ENCODE measurements at places on chromosomes 1 and 21.

- ATAC-seq: peak; percentile 82
Measured at GRCh38 chr1:77888081-77888780, at the start of gene NEXN. NEXN (plus strand) TSS chr1:77888624; CDS start chr1:77916107, 27,483 bp downstream.

- no peak for ATAC-seq
Measured at GRCh38 chr1:11492235-11492634, 13.3 kb downstream of the DISP3 start.

GRCh38 chr1:108785264-108785663 lies 38.8 kb downstream of the STXBP3 start:
- no peak for ATAC-seq

GRCh38 chr1:94350350-94350924 lies 67.8 kb upstream of the ABCD3 start:
- no peak for ATAC-seq

DNA sequence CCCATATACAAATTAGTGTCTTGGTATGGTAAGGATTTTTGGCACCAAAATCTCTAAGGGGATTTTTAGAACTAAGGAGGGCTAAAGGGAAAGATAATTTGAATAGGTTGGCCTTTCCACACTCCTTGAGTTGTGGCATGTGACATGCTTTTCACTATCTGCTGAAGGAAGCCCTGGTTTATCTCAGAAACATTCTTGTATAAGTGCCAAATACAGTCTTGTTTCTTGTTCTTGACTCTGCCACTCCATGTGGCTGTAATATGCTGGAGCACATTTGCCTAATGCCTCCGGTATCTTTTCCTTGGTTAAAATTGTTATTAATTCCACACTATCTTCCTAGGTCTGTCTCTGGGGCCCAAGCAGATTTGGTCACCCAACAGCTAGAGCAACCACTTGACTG lies 457.0 kb downstream of the USP25 start:
- no peak for ATAC-seq

DNA sequence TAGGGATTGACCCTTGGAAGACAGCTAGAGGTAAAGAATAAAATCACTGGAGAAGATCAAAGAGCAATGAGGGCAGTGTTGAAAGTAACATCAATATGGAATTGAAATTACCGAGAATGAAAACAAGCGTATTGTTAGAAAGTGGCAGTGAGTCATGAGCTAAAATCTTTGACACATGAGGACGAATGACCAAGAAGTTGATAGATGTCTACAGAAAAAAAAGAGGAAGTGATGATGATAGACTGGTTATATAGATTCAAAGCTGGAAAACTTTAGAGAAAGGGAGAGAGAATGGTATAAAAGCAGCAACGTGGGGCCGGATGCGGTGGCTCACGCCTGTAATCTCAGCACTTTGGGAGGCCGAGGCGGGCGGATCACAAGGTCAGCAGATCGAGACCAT lies 12.5 kb upstream of the DNM3 start:
- ATAC-seq: no peak

DNA sequence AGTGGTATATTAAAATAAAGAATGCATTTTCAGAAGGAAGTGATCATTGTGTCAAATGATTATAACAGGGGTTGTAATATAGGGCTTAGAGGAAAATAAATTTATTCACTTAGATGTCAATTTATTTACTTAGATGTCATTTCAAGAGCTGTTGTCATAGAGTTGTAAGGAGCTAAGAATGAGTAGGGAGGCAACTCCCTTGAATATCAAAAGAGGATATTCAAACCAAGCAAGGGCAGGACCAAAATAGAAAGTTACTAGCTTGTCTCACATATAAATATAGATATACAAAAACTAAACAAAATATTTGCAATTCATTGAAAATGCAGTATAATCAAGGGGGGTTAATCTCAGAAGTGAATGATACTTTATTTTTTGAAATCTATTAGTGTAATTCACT lies 16.0 kb upstream of the RASAL2 start:
- ATAC-seq: no peak

GRCh38 chr1:50295566-50295965 lies 127.7 kb downstream of the DMRTA2 start:
- no peak for ATAC-seq

DNA sequence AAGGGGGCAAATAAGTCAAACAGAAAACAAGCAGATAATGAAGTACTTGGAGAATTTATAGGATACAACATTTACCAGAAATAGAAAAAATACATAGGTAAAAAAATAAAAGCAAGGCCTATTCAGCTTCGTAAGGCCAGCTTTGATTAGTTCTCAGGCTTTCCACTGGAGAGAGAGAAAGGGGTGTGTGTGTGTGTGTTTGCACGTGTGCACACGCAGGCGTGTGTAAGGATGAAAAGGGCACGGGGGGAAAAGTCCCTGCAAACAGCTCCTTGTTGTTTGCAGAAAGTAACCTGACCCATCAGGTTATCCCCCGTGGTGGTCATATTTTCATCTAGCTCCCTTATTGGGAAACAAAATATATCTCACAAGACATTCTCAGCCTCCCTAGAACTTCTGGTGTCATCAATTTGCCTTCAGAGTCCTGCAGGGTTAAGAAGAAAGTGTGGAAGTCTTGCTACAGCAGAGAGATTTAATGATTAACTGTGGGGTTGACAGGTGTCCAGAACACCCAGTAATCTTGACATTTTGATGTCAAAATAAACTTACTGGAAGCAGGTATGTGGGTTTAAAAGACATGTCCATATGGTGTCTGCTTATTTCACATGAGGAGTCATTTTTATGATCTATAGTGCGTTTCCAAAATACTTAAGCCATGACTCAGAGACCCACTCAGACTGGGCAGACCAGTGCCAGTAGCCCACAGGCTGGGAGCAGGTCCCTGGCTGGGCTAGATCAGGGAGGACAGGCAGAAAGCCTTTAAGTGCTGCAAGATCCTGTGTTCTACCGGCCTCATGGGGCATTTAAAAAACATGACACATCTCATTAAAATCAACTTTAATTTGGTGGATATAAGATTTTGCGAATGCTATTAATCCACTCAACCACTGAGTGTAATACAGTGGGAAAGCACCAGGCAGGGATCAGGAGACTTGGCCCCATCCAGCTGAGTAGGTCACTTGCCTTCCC lies 487.6 kb upstream of the CAMK1G start:
- ATAC-seq: peak; percentile 99

DNA sequence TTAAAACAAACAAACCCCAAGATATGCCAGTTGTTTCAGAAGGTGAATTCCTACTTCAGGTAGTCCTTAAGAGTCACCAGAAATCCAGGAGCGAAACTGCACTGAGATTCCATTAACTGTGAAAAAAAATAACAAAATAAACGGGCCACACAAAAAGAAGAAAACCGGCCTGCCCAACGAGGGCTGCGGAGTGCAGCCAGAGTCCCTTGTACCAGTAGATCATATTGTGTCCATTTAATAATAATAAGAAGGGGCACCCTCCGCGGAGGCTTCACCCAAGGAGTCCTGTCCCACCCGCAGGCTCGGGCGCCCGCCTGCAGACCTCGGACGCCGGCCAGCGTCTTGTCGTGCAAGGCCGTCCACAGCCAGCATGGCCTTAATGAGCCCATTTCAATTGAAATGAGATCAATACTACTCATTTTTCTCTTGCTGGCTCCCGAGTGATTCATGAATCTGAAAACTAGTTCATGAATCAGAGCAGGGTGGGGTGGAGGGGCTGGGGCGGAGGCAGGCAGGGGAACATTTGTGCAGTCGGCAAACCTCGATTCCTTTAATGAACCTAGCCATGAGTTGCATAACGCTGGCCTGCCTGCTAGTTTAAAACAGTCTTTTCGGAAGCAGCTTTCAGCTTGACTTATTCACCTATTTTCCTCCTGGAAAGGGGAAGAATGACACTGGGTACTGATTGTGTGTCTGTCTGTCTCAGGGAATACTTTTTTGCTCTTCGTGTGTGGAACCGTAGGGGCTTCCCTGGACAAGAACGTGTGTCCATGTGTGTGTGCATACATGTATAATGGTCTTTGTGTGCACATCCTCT lies 113.1 kb upstream of the IRF2BP2 start:
- peak; percentile 22 for ATAC-seq

GRCh38 chr1:159428536-159428935 lies 3.5 kb upstream of the OR10J4 start:
- ATAC-seq: no peak

DNA sequence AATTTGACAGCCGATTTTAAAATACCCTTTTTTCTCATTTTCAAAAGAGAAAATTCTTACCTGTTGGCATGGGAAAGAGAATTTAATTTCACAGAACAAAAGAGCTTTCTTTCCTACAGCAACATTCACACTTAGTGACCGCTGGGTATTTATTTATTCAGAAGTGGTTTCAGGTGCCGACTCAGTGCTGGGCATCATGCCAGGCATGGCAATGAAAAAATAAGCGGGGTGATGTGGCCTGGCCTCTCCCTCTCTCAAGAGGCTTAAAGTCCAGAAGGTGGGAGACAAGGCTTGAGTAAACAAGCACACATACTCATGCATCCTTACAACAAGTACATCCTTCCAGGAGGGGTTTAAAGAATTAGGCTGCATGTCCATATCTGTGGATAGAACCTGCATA lies 4.1 kb upstream of the PCP4 start:
- ATAC-seq: no peak

DNA sequence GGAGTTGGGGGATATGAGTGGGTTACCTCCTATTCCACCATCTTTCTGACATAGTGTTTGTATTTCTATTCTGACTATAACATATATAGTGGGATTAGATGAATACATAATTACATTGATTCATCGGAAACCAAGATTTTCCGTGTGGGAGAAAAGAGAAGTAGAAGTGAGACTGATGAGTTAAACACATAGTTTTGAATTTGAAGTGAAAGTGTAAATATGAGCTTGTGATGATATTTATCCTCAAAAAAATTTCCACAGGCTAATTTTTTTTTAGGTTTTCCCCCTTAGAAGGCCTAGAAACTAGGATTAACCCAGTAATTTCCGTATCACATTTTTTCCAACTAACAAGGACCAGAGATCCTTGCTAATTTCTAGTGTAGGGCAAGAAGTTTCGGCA lies 6.9 kb downstream of the CD1B start:
- ATAC-seq: no peak

DNA sequence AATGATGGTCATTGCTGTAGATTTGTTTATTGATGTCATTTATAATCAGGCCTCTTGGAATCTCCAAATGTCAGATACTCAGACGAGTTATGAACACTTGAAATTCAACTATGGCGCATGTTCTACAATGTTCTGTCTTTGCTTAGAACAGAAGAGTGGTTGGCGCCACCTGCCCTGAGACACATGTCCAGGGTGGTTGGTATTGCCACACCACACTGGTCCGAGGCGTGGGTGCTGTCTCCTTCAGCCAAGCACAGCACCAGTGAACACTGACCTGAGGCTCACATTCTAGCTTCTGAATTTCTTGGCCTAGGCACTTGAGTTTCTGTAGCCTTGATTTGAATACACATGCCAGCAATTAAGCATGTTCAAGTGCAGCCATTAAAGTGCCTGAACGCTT lies 10.1 kb upstream of the BMP8A start:
- no peak for ATAC-seq

- no peak for ATAC-seq
Measured at GRCh38 chr1:66273656-66274055, 260.3 kb upstream of the SGIP1 start.

- no peak for ATAC-seq
Measured at GRCh38 chr1:11802616-11802972, 3.2 kb downstream of the MTHFR start.

DNA sequence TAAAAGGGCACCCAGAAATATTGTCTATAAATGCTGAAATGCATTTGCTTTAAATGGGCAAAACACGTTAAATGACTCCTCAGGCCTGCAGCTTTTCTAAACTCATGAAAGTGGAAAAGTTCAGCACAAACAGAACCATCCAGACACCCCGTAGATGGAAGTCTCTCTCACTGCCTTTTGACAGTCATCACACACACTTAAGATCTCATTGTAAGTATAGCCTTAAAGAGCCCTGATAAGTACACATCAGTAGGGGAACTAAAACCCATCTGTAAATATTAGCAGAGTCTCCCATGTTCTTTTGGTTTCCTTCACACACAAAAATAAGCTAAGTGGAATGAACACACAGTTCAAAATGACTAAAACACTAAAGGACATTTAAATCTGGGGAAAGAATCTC lies 166.7 kb downstream of the LTN1 start:
- ATAC-seq: no peak

- ATAC-seq: no peak
Measured at GRCh38 chr21:44510109-44510507, 29.9 kb downstream of the KRTAP10-1 start.

- ATAC-seq: peak; percentile 66
Measured at GRCh38 chr1:81179242-81179641, 621.5 kb upstream of the ADGRL2 start.

DNA sequence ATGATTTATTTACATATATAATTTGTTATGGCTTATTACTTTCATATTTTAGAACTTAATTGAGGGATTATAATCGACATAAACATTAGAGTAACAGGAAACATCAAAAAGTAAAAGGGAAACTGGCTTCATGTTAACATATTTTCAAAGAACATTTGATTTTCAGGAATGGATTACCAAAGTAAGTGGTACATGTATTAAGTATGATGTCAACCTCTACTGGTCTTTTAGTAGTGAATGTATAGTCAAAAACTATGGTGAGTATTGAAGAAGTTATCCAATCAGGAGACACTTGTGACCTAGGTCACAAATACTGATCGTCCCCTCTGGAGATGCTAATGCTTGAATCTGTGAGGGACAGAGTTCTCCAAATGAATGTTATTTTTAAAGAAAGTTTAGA lies 768.9 kb upstream of the ADGRL4 start:
- ATAC-seq: no peak

DNA sequence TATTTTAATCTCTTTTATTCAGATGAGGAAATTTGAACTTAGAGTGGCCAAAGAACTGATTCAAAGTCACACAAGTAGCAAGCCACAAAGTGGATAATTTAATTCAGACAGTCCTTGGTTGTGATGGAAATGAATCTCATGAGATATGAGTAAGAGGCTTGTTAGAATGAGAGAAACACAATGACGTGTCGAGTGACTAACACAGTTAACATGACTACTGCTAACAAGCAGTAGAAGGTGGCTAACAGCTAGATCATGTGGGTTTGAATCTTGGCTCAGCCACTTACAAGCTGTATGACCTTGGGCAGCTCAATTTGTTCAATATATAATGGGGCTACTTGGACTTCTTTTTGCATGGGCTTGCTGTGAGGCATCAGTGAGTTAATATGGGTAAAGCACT lies 104.5 kb upstream of the LMO4 start:
- peak; percentile 74 for ATAC-seq

GRCh38 chr21:15204970-15205286 lies 140.1 kb upstream of the NRIP1 start:
- no peak for ATAC-seq

DNA sequence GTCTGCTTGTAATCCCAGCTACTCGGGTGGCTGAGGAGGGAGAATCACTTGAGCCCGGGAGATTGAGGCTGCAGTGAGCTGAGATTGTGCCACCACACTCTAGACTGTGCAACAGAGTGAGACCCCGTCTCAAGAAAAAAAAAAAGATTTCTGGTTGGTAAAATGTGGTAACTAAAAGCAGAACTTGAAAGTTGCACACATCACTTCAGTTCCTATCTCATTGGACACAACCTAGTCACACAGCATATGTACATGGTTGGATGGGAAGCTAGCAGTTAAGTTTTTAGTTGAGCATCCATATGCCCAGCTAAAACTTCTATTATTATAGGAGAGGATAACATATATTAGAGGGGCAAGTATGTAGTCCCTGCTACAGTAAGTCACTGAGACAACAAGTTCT lies 22.1 kb downstream of the BCAS2 start:
- no peak for ATAC-seq
